ENCODE measurements at places on chromosomes 3 and 15.

GRCh38 chr3:183653209-183654064, 18.0 kb downstream of the KLHL24 start:
- DNase-seq, result peak; percentile 25

DNA sequence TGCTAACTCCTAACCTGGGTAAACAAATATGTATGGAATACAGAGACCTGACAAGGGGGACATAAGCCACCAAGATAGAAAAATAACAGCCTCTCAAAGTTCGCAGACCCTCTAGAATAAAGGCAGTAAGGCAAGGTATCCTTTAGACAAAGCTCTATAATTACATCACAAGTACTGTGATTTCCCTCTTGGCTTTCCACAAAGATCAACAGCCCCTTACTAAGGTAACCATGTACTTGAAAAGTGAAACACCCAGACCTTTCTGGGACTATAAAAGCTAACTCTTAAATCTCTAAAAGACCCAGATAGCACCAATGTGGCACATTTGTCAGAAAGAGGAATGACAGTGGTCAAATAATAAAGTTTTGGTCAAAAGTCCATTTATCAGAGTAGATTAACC, 51.9 kb downstream of the TBL1XR1 start:
- no peak for DNase-seq

GRCh38 chr15:81029414-81030300, 28.9 kb downstream of the TLNRD1 start:
- DNase-seq, result peak; percentile 57

- DNase-seq, result no peak
Observed at GRCh38 chr15:40618906-40619305, 24.9 kb downstream of the KNL1 start.

- no peak for DNase-seq
Observed at GRCh38 chr3:44237665-44238064, 4.0 kb upstream of the TOPAZ1 start.

DNA sequence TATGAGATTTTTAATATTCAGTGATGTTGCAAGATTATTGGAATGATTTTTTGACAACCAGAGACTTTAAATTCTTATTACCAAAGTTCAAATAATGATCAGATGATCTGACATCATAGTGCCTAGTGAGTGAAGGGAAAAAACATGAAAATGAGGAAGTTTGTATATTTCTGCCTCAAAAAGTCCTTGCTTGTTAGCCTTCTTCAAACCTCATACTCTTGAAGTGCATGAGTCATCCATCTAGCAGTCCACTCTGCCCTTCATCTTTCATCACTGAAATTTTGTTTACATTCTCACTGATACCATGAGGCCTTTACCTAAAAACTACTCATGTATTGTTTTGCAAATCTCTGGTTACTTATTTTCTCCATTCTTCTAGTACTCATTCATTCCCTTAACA, 23.9 kb upstream of the OR5H6 start:
- DNase-seq, result no peak

GRCh38 chr15:72184165-72184811, 13.3 kb downstream of the GRAMD2A start:
- DNase-seq, result no peak
